NCI-H1930 (cell line): ENCODE measurements at places on chromosomes 6 and 20.

DNA sequence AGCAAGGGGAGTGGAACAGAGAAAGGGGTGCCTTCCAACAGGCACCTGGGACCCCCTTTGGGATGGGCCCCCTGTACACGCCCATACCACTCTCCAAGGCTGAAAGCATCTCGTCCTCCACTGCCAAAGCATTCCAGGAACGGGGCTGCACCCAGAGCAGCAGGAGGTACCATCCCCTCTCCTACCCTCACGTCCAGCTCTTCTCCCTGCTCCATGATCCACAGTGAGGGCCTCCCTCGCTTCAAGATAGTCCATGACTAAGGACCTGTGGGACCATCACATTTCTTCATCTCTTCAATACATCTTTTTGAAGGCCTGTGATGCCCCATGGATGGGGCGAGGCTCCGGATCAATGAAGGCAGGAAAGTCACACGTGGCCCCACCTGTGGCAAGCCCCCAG, 209.9 kb downstream of the ANKRD60 start:
- DNase-seq, result no peak

GRCh38 chr6:348860-349396, 42.6 kb upstream of the IRF4 start:
- no peak for DNase-seq

GRCh38 chr6:134308800-134309199, 9.1 kb downstream of the SGK1 start:
- DNase-seq, result no peak

DNA sequence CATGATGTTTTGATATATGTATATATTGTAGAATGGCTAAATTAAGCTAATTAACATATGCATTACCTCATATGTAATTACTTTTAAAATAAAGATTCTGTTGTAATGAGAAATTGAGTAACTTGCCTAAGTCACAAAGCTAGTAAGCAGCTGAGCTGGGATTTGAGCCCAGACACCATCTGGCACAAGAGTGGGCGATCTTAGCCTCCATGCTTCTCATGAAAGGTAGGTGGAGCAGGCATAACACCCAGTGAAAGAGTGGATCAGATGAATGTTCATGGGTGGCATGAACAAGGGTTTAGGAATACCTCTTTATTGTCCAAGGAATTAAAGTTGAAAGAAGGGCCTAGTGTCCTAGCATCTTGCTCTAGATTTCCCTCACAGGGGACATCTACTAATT, 365.4 kb downstream of the TFAP2B start:
- no peak for DNase-seq

DNA sequence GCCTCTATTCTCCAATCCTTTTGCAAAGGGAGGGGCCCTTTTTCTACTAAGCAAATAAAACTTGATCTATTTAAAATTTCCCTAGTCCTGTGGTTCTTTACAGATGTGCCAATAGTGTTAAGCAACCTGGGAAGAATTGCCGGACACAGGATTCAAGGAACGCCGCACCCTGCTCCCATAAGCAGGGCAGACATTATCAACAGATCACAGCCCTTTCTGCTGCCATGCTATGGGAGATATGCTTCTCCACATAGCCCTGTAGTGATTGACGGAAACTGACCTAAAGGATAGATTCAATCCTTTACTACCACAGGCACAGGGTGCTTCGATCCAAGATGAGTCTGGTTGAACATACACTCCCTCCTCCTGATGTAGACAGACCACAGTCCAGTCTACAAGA, 118.4 kb upstream of the TRAF3IP2 start:
- no peak for DNase-seq

DNA sequence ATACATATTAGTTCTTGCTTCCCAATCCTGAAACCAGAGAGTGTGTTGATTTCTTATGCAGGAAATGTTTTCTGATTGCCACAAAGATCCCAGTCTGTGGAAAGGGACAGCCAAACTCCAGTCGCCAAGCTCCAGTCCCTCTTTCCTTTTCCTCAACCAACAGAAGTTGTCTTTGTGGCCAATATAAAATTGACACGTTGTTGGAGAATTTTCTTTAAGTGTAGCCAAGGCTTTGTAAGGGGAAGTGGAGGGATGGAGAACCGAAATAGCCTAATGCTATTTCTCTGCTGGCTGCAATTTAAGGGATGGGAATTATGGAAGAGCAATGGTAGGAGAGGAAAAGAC, 5.4 kb downstream of the ADGRB3 start:
- DNase-seq, result no peak

- no peak for DNase-seq
Observed at GRCh38 chr20:26208296-26209091, 511.8 kb upstream of the ZNF337 start.

DNA sequence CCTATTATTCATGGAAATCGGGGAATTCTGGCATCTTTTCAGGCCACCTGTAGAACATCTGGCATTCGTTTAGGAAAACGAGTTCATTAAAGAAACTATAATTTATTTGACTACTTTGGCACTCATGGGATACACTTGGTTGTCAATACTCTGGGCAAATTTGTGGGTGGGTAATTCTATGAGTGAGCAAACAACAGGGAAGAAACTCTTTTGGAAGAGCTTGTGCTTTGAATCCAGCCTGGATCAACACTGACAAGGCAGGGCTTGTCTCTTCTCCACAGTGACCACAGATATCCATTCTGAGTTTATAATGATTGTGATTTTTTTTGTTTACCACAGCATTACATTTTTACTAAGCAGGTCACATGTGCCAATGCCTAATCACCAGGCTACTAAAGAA, 394.7 kb downstream of the THBS2 start:
- no peak for DNase-seq

DNA sequence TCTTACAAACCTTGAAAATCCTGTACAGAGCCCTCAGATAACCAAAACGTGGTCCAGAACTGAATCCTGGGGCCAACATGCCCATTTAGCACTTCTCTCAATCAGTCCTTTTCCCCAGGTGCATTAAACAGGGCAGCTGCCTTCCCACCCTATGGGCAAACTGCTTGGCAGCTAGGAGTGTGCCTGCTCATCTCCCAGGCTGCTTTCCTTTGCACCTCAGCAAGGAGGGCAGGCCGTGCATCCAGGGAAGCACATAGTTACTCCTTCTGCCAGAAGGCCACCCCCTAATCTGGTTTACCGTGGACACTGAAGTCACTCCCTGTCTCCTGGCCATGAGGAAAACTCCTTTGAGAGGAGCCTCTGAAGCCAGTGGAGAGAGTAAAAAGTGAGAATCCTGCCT, 10.0 kb downstream of the PKIG start:
- DNase-seq, result no peak

DNA sequence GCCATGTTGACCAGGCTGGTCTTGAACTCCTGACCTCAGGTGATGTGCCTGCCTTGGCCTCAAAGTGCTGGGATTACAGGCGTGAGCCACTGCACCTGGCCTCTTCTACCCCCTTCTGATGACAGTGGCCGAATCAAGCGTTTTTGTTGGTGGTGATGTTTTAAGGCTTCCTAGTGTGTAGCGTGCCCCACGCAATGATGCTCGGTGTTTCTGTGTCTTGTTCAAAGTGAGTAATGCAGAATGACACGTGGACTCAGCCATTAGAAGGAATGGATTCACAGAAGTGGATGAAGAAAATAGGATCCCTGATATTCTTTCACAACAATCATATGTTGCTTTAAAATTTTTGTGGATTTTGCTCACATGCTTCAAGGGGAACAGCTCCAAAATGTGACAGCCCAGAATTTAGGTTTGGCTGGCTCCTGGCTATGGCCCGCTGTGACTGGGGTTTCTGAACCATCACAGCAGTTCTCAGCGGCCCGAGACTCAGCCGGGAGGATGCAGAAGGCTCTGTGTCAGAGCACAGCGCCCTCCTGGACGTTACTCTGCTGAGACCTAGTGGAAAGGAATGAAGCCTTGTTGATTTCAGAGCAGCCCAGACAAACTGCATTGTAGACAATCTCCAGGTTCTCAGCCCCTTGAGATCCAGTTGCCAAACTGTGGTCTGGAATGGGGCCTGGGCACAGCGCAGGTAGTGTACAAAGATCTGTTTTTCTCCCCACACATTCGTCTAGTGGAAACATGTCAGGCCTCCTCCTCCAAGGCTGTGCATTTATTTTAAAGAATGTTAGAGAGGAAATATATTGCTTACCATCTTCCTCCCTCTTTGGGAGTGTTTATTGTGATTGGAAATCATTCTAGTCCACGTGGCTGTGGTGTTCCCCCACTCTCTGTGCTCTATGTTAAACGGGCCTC, 57.6 kb upstream of the TIAM2 start:
- DNase-seq, result no peak

GRCh38 chr6:144931172-144932035, 646.3 kb downstream of the UTRN start:
- no peak for DNase-seq

GRCh38 chr6:43070028-43070632, 6.0 kb upstream of the PTK7 start:
- DNase-seq, result no peak

DNA sequence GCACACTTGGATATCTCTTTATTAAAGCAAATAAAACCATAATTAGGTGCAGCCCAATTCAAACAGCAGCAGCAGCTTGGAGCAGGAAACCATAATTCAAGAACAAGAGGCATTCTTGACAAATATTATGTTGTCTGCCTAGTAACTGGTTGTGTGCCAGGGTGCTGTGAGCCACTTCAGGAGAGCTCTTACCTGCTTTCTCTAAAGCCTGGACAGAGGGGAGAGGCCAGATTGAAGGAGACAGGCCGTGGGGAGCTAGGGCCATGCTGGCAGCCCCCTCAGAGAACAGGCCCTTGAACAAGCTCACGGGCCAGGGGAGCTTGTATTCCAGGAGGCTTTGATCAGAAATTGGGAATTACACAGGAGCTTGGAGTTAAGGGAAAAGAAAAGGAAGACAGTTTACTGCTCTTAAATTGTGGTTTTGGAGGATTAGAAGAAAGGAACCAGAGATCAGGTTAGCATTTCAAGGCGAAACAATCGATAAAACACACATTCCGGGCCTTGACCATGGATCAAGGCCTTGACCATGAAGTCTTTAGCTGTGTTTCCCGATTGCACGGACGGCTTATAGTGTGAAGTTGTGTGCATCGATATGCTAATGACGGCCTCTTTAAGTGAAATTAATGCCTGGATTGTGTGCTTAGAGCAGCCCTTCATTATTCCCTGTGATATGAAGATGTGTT, 69.8 kb upstream of the NKX2-2 start:
- no peak for DNase-seq

DNA sequence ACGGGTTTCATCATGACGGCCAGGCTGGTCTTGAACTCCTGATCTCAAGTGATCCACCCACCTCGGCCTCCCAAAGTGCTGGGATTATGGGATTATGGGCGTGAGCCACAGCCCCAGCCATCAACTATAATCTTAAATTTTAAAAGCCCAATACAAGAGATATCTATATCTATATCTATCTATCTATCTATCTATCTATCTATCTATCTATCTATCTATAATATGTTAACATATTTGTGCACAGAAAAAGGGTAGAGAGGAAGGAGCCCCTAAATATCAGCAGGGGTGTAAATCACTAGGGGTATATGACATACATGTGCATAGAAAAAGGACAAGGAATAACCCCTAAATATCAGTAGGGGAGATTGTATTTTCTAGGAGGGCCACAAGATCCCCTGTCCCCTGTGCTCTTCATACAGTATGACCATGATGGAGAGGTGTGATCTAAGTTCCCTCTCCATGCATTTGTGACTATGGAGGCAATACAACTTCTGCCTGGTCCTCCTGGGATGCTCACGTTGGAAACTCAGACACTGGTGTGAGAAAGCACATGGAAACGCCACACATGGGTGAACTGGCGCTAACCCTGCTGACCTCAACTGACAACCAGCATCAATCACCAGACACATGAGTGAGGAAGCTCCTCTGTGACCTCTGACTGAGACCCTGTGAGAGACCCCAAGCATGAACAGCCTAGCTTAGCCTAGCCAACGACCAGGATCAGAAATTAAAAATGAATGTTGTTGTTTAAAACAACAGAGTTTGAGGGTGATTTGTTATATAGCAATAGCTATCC, 1.2 kb upstream of the SPATS1 start:
- no peak for DNase-seq

DNA sequence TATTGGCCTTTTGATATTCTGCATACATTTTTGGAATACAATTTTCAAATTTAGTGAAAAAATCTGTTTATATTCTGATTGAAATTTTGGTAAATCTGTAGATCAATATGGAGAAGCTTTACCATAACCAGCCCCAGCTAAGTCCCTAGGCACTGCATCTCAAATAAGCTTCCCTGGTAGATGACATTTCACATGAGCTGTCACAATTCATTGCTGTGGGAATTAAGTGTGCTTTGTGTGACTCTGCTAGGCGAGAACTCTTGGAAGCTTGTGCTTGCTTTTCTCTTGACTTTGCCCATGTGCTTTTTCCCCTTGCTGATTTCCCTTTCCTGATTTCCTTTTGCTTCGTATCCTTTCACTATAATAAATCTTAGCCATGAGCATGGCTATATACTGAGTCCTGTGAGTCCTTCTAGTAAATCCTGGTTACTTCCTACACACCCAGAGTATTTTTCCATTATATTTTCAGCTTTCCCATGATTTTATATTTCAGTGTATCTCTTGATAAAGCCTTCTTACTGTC, 166.5 kb upstream of the MMS22L start:
- no peak for DNase-seq

- no peak for DNase-seq
Observed at GRCh38 chr20:37351689-37352607, 6.0 kb downstream of the SRC start.

- no peak for DNase-seq
Observed at GRCh38 chr6:141313986-141314385, 818.7 kb upstream of the GJE1 start.

GRCh38 chr6:28865401-28866204, 58.2 kb downstream of the TRIM27 start:
- peak; percentile 37 for DNase-seq

GRCh38 chr20:15550116-15550870, 1023.0 kb downstream of the KIF16B start:
- no peak for DNase-seq

GRCh38 chr6:71324194-71324785, 35.7 kb downstream of the OGFRL1 start:
- no peak for DNase-seq

DNA sequence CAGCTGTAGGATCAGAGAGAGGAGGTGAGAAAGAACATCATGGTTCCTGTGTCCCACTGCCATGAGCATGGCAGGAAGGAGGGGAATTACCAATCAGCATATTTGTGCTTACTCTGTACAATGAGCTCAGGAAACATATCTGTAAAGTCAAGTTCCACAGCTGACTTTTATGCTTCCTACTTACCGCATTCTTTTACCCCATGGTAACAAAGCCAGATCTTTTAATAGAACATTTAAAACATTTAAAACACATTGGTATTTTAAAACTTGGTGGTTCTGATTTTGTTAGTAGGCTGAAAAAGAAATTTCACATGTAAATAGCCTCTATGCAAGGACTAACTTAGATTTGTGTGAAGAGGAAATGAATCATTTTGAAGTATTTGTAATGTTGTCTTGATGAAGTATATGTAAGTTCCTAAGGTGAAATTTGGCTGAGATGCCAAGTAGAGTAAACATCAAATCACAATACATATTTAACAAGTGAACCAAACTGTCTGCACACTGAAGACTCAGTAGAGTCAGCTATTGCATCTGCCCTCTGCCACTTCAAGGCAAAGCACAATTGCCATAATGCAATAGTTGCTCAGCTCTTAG, 114.7 kb downstream of the GJA10 start:
- no peak for DNase-seq
